OCI-M1 (cell line): ENCODE measurements at places on chromosomes 3 and 15.

- no peak for DNase-seq
Observed at GRCh38 chr3:124967964-124968363, 33.4 kb upstream of the MUC13 start.

- no peak for DNase-seq
Observed at GRCh38 chr15:70358871-70359647, 261.3 kb upstream of the TLE3 start.

DNA sequence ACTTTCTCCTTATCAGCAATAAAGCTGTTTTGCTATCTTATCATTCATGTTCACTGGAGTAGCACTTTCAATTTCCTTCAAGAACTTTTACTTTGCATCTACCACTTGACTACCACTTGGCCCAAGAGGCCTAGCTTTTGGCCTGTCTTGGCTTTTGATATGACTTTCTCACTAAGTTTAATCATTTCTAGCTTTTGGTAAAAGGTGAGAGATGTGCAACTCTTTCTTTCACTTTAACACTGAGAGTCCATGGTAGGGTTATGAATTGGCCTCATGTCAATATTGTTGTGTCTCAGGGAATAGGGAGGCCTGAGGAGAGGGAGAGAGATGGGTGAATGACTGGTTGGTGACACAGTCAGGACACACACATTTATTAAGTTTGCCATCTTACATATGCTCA is 31.0 kb upstream of the FAM3D start:
- no peak for DNase-seq

DNA sequence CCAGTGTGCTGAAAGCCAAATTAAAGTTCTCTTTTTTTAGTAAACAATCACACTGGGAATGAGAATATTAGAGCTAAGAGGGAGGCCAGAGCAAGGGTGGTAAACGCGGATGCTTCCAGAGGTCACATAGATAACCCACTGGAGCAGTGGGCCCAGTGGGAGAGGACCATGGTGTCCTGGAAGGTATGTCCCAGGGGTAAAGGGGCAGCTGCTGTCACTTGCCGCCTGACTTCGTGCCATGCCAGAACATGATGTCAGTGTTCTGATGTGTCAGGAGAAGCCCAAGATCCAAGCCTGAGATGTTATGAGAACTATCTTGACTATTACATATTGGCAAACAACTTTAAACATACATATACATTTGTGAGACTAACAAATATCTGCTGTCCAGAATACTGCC is 211.9 kb upstream of the IL12A start:
- DNase-seq = no peak

DNA sequence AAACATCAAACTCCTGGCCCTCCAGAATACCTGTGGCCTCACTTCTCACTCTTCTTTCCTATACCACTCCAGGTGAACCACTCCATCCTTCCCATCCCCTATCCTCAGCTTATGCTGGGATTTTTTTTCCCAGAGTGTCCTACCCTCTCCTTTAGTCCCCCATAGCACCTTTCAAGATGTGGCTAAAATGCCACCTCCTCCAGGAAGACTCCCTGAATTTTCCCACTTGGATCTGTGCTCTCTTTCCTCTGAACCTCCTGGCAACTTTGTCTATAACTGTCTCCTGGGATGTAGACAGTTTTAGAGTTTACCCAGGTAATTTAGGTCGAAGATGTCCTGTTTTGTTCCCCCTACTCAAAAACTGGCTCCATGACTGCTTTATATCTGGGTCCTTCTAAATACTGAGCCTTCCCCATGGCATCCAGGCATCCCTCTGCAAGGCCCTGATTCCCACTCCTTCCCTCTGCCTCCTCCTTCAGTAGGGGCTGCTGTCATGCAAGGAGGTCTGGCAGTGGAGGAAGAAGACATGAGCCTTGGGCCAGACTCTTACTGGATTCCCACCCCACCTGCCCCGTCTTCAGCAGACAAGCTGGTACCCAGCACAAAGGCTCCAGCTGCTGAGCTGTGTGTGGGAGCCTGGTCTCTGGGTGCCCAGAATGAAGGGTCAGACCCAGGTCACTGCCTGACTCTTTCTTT is 161.5 kb downstream of the SMAD6 start:
- no peak for DNase-seq
